ENCODE measurements at places on chromosomes 11 and 22. TPM values are rescaled to one million over a fixed set of nuclear protein-coding genes. Genes with fewer than 3 reads are reported as not detected.

PKP3 gene
- 0.42 TPM for total RNA-seq

ANO9 gene
- total RNA-seq: 1.3 TPM

C11orf42 gene
- total RNA-seq: not detected

ANGPTL5 gene
- 3.3 TPM for total RNA-seq

CALCA gene
- total RNA-seq: 0.97 TPM

PRG3 gene
- total RNA-seq: not detected

SLC36A4 gene
- total RNA-seq: 20.8 TPM

PAX6 gene
- not detected for total RNA-seq

POU2AF3 gene
- total RNA-seq: 4.5 TPM

OR51I2 gene
- total RNA-seq: not detected

FZD4 gene
- total RNA-seq: 91.2 TPM

PANX2 gene
- 1.2 TPM for total RNA-seq

GRK3 gene
- 11.4 TPM for total RNA-seq

SLC17A6 gene
- total RNA-seq: not detected

OR52K2 gene
- total RNA-seq: not detected

SNX32 gene
- 0.39 TPM for total RNA-seq

OLFML1 gene
- total RNA-seq: 13.2 TPM

RAPSN gene
- 0.66 TPM for total RNA-seq

HIRA gene
- 20.8 TPM for total RNA-seq

IGF2 gene
- total RNA-seq: 83.5 TPM

SPON1 gene
- 36.9 TPM for total RNA-seq

RIMBP3C gene
- 0.32 TPM for total RNA-seq

BRSK2 gene
- total RNA-seq: 1.0 TPM

APOA1 gene
- total RNA-seq: not detected

RAG1 gene
- total RNA-seq: 0.96 TPM

OSBP2 gene
- 3.9 TPM for total RNA-seq

GAL3ST3 gene
- not detected for total RNA-seq

GDPD4 gene
- not detected for total RNA-seq

ABCC8 gene
- 2.5 TPM for total RNA-seq

LUZP2 gene
- total RNA-seq: 0.15 TPM

MISFA gene
- total RNA-seq: 6.6 TPM

TMEM258 gene
- 84.1 TPM for total RNA-seq

IGSF22 gene
- 0.30 TPM for total RNA-seq

AP5B1 gene
- 16.7 TPM for total RNA-seq

TYR gene
- total RNA-seq: not detected

GSTT2 gene
- 0.94 TPM for total RNA-seq

SERPIND1 gene
- total RNA-seq: 0.15 TPM

CAT gene
- total RNA-seq: 59.0 TPM
